ENCODE measurements at places on chromosomes 1 and 21. TPM values are rescaled to one million over a fixed set of nuclear protein-coding genes. Genes with fewer than 3 reads are reported as not detected.
A peak's percentile ranks its signal among the peaks of the same experiment; 100 is the strongest.

DNA sequence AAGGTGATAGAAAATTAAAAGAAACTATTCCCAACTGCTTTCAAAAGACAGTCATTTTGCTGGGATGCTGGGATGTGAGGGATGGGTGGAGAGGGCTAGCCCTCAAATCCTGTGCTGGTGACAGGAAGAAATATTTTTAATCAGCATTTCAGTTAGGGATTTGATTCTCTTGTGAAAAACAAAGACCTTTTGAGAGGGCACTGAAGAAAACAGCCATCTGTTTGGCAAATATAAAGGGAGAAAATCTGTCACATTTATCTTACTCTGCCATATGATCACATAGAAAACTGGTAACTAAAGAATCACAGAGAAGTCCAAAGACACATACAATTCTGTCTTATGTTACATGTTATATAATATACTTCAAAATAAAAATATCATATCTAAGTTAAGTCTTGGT, 12.3 kb downstream of the STXBP3 start:
- DNase-seq = no peak
- no peaks in the 10 kb centered on the region for H3K4me1 ChIP-seq
- peaks cover 56% of the 10 kb centered on the region for H3K36me3 ChIP-seq
- H3K4me3 ChIP-seq = no peak overlapping the region
- H3K27me3 ChIP-seq = no peaks in the 10 kb centered on the region

GRCh38 chr1:145978854-145979745, 14.6 kb downstream of the POLR3GL start:
- H3K4me1 ChIP-seq = peaks cover 34% of the 10 kb centered on the region
- peak overlapping the region; percentile 51 for H3K4me3 ChIP-seq
- H3K27me3 ChIP-seq = no peaks in the 10 kb centered on the region
- H3K27ac ChIP-seq = peak overlapping the region; percentile 95
- no peaks in the 10 kb centered on the region for H3K36me3 ChIP-seq
- peak; percentile 97 for DNase-seq

- H3K4me3 ChIP-seq = no peak overlapping the region
- no peaks in the 10 kb centered on the region for H3K36me3 ChIP-seq
- peaks cover 29% of the 10 kb centered on the region for H3K4me1 ChIP-seq
- peak; percentile 19 for DNase-seq
- no peak overlapping the region for H3K27ac ChIP-seq
Observed at GRCh38 chr1:53892911-53893310, 1.1 kb upstream of the DIO1 start.

Gene B3GALT5
- total RNA-seq = under 0.01 TPM

Gene FAM163A
- not detected for total RNA-seq
